ENCODE measurements at places on chromosomes 3 and 15.

DNA sequence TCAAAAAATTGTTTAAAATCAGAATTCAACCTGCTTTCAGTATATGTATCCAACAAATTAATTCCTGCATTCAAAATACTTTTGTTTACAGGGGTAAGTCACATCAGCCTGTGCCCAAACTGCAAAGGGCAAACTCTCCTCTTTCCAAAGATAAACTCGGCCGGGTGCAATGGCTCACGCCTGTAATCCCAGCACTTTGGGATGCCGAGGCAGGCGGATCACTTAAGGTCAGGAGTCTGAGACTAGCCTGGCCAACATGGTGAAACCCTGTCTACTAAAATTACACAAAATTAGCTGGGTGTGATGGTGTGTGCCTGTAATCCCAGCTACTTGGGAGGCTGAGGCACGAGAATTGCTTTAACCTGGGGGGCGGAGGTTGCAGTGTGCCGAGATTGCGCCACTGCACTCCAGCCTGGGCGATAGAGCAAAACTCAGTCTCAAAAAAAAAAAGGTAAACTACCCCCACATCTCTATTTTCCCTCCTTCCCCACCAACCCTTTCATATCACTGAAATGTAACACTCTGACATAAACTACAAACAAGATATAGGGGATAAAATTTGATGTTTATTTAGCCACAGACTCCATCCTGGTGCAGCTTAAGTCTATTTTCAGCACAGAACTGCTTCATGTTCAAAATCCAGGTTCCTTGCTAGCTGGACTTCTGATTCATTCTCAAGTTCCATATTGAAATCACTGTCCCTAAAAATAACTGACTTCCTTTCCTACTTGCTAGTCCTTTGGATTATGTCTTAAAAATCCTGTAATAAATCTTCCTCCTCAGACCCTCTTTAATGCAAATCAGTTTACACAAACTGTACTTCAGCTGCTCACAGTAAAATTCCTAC is 15.4 kb downstream of the UBP1 start:
- no peak for DNase-seq

- DNase-seq: no peak
These were observed 394.8 kb downstream of the SI start for GRCh38 chr3:164683489-164683888.

- no peak for DNase-seq
These were observed 54.8 kb downstream of the ATP13A4 start for GRCh38 chr3:193499801-193500485.

GRCh38 chr3:28262001-28262400 is 20.6 kb downstream of the CMC1 start:
- DNase-seq: no peak

DNA sequence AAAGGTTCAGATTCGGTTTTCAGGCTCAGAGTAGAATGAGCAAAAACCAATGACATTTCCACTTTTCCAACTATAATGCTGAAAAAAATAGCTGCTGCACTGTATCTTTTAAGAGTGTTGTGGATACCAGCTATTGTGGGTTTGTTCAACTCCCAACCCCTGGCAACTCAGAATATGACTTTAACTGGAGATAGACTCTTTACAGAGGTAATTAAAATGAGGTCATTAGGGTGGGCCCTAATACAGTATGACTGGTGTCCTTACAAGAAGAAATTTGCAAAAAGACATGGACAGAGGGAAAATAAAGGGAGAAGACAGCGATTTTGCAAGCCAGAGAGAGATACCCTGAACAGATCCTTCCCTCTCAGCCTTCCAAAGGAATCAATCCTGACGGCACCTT is 39.5 kb downstream of the ANKRD28 start:
- no peak for DNase-seq

DNA sequence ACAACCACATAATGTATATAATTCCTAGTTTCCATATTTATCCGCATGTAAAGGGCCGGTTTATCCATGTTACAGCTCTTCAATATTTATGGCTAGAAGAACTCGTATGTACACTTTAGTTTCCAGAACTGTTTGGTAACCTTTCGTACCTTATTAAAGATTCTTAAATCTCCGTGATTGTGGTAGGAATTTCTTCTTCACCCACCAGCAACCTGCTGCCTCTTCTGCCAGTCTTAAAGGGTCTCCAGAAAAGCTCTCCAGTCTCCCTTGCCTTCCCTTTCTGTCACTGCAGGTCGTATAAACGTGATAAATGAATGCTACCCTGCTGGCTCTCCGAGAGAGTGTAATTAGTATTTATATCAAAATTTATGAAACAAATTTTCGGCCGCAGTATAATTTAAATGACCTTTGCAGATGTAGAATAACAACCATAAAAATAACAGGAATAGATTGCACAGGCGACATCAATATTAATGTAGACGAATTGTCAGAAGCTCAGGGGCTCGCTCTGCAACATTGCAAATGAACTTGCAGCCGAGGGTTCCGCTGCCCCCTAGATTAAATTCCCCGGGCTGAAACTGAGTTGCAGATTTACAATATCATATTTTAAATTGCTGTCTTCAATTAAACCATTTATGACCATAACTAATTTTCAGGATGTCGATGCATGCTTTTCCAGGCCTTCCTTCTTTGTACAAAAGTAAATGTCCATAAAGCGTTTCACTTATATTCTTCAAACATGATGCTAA is 5.4 kb downstream of the ZIC1 start:
- no peak for DNase-seq

GRCh38 chr3:12461097-12461649 is 23.1 kb upstream of the TSEN2 start:
- DNase-seq: no peak

GRCh38 chr3:168071591-168072322 is 24.0 kb downstream of the GOLIM4 start:
- no peak for DNase-seq

DNA sequence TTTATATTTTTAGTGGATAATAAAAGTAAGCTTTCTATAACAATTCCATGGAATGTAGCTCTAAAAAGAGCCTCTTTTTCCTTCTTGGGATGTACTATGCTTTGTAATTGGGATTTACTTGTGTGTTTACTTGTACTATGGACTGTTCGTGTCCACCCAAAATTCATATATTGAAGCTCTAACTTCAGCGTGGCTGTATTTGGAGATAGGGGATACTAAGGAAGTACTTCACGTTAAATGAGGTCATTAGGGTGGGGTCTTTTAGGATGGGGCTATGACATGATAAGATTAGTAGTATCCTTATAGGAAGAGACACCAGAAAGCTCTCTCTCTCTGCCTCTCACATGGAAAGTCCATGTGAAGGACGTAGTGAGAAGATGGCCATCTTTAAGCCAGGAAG is 64.9 kb downstream of the P3H2 start:
- DNase-seq: no peak

DNA sequence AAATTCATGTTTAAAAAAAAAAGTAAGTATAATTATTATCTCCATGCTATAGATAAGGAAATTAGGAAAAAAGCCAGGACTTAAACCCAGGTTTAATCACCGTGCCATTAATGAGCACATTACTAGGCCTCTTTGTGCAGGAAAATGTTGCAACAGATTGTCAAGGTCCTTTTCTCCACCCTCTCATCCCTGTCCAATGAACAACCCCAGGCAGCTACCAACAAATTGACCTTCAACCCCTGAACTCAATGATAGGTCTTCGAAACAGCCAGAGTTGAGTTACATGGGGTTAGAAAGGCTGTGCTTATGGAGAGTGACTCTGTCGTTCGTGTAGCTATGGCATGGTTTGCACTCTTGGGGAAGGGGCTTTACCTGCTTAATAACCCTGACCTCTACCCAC is 84.2 kb upstream of the CTNNB1 start:
- no peak for DNase-seq

- DNase-seq: no peak
These were observed 32.1 kb upstream of the TIMP4 start for GRCh38 chr3:12190832-12191231.

GRCh38 chr15:56369234-56369633 is 4.0 kb downstream of the TEX9 start:
- DNase-seq: no peak

GRCh38 chr15:74889390-74889882 is 406 bp upstream of the MPI start:
- DNase-seq: no peak

DNA sequence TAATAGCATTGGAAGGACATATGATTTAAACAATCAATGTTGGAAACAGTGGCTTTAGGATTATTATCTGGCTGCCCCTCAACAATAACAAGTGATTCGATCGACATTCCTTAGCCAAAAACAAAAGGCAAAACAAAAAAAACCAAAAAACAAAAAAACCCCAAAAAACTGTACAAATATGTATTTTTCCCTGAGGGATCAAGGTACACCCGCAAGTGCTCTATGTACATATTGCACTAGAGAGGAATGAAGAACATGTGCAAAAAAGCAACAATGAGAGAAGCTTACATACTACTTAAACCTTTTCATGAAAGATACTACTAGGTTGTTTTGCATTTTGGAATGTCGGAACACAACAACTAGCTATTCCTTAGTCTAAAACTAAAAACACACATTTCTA is 14.2 kb upstream of the ICE2 start:
- no peak for DNase-seq

DNA sequence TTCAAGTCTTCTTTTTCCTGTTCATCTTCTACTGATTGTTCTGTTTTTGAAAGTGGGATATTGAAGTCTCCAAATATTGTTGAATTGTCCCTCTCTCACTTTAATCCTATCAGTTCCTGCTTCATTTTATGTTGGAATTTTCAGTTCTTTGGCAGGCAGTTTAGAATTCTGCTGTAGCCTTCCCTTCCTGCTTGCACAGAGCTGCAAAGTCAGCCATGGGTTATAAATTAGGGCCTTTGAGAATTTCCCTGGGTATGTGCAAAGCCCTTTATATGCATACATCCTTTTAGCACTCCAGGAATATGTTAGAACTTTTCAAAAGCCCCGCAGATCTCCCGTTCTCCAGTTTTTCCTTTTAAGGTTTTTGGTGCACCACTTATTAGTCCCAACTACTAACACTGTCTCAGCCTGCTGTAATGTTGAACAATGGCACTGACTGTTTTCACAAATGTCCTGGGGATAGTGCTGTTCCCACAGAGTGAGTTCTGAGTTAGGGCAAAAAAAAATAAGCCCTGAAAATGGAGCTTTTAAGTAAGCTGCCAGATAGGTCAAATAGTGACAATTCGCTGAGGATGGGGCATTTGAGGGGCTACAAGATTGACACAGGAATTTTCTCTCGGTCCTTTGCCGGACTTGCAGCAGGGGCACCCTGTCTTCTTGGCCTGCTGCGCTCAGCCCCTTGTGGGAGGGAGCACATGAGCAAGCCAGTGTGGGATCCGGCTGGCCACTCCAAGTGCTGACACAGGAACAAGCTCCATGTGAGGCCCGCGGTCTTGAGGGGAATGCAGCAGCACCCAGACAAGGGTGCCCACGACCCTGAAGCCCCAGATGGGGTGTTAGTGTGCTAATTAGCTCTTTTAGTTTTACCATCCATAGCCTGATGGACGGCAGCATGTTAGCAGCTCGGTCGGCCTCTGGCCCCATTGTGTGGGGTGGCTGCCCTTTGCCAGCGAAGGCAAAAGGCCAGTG is 96.0 kb downstream of the VPS8 start:
- no peak for DNase-seq

- no peak for DNase-seq
These were observed 84.5 kb downstream of the ZIC1 start for GRCh38 chr3:147493666-147494065.

GRCh38 chr3:69558912-69559311 is 173.0 kb upstream of the FRMD4B start:
- DNase-seq: no peak

GRCh38 chr15:46795685-46796084 is 921.6 kb upstream of the SEMA6D start:
- DNase-seq: no peak

- no peak for DNase-seq
These were observed 237.2 kb upstream of the DPH6 start for GRCh38 chr15:35783203-35783602.

DNA sequence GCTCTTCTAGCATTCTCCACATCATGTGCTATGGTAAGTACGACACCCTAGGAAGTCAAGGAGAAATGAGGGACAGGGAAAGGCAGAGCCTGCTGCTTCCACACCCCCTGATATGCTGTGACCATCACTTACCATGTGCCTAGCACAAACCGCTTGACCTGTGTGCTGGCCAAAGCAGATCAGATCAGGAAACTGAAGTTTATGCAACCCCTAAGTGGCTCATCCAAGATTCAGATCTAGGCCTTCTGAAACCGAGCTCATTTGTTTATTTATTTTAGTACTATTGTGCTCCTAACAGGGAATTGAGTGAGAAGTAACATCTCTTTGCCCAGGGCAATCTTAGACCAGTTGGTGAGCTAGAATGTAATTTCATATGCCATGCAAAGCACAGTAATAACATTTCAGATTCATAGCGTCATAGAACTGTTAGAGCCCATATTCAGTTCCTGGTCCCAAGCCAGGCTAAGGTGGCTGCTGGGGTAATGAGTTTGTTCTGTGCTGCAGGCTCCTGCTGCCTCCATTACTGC is at the start of gene RTP2:
Gene RTP2 (minus strand): TSS at position 51 of the 527 bp plus-strand sequence. CDS start 429 bp downstream, outside the sequence.
- DNase-seq: no peak

- DNase-seq: no peak
These were observed 260.9 kb upstream of the SLCO3A1 start for GRCh38 chr15:91592567-91592966.

DNA sequence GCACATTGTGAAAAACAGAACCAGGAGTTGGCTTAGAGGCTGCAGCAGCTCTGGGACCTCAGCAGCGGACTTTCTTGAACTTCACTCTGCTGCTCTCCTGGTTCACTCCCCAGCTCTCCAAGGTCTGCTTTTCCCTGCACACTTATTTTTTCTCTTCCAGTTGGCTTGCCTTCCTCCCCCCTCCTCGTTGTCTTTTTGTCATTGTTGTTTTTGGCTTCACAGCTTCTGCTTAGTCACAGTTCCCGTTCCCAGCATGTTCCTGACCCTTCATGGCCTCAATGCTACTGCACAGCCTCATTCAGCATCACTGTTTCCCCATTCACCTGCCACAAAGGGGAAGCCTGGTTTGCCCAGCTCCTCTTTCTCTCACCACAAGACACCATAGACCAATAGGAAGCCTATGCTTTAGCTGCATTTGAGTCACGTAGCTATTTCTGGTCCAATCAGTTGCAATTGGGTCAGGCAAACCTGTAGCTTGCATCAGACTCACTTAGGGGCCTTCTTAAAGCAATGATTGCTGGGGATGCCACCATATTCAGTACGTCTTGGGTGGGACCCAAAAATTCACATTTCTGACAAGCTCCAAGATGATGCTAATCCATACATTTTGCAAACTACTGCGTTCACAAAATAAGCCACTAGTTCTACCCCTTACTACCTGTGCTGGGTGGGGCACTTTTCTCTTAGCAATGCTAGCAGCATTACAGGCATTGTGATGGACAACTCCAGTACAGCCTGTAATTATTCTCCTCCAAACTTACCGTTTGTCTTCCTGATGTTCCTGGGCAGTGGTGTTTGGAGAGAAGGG is 7.8 kb upstream of the SUMF1 start:
- DNase-seq: no peak

DNA sequence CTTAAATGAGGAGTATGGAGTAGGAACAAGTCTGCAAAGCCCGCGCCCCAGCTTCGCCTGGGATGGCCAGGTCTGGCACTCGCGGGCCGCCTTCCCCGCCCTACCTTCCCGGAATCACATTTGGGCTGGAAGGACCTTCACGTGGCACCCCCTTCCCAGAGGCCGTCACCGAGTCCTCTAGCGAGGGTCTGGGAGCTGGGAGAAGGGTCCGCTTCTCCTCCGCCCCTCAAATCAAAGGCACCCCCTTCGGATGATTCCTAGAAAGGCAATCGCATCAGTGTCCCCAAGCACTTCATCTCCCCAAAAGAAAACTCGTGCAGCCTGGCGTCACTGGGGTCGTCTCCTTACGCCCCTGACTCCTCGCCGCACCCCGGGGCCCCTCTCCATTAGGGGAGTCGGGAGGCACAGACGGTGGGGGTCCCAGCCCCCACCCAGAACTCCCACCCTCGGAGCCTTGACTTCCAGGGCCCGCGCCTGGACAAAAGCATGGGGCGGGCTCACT is 380 bp downstream of the MYLK start:
- no peak for DNase-seq

GRCh38 chr3:71859123-71859519 is 74.2 kb upstream of the PROK2 start:
- no peak for DNase-seq

Measured in cortex of kidney (tissue), 1 donor.